Activated T-cell treated with anti-CD3 and anti-CD28 coated beads for 4 hours (primary cell): ENCODE measurements at places on chromosomes 5 and 9.

GRCh38 chr5:89697581-89697980 lies 712.0 kb downstream of the CETN3 start:
- DNase-seq: no peak

DNA sequence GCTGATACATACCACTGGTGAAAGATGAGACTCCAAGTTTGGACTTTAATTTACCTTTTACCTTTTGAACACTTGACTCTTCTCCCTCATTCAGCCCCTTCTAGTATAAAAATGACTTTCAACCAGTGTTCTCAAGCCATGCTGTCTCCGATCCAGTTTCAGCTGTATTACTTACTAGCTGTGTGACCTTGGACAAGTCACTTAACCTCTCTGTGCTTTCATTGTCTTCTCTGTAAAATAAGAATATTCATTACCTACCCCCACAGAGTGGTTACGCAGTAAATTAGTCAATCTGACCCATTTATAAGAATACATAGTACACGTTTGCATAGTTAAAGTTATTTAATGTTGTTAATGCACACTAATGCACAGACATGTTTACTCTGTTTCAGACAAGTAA lies 12.6 kb upstream of the CEMIP2 start:
- DNase-seq: no peak

GRCh38 chr5:64147849-64148441 lies 17.7 kb upstream of the RNF180 start:
- no peak for DNase-seq

DNA sequence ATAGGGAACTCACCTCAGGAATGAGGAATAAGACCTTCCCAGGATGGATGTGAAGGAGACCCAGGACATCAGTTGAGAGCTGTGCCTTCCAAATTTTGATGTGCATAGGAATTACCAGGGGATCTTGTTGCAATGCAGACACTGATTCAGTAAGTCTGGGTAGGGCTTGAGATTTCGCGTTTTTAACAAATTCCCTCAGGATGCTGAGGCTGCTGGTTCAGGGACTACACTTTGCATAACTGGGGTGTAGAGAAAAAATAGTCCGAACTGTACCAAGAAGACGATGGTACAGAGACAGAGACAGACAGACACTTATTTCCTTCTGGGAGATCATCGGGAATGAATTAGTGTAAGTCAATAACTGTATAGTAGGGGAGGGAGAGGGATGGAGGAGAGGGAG lies 82.3 kb upstream of the FREM1 start:
- no peak for DNase-seq

DNA sequence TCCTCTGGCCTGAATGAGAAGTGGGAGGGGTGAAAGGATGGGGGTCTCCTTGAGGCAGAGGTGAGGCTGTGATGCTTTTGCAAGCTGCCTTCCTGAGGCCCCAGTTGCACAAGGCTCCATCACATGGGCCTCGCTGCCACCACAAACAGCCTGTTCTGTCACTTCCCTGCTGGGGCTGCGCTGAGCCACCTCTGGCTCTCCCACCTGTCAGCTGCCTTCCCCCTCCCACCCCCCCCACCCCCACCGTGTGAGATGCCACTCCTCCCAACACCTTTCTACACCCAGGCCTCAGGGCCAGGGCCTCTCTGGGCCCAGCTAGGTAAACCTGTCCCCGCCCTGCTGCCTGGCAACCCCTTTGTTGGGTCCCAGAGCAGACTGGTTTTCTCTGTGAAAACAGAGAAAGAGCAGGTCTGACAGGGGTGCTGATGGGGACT lies 4.5 kb upstream of the PDLIM4 start:
- DNase-seq: no peak

- peak; percentile 21 for DNase-seq
Measured at GRCh38 chr5:669111-669841, 23.9 kb downstream of the TPPP start.

DNA sequence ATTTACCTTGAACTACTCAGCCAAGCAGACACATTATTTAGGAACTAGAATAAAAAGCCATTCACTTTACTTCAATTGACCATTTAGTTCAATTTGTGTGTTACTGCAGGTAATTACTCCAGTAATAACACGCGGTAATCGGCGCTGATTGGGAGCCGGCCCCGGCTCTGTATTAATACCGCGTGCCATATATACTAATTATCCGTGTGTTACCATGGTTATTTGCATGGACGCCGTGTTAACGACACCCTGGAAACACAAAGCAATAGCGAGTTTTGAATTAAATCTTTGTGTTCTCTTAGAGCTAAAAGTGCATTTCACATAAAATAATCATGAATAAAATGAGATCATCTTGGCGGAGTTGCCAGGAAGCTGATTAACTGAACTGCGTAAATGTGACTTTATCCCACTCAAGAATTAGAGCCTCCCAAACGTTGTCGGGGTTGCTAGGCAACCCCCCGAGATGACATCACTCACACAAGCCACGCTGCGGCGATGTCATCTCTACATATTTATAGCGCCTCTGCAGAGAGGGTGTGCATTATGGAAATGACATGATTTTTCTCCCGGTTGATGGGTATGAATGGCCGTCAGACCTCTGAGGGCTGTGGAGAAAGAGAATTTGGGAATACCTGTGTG lies 41.4 kb upstream of the RNU6ATAC start:
- no peak for DNase-seq

GRCh38 chr5:10639846-10640368 lies 76.0 kb downstream of the ANKRD33B start:
- DNase-seq: no peak

DNA sequence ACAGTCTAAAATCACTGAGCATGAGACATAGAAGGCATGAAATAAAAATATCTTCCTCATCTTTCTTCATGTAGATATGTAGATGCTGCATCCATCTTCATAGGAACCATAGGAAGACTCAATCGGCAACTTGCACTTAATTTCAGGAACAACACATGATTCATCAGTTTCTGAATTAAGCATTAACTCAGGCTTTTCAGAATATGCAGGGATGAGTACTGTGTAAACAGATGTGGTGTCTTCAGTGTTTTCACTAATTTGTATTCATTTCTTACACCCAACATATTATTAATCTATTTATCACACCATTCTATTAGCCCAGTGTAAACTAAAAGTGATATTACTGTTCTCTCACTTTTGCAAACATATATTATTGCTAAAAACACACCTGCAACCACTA lies 305.9 kb upstream of the DAB2 start:
- no peak for DNase-seq

DNA sequence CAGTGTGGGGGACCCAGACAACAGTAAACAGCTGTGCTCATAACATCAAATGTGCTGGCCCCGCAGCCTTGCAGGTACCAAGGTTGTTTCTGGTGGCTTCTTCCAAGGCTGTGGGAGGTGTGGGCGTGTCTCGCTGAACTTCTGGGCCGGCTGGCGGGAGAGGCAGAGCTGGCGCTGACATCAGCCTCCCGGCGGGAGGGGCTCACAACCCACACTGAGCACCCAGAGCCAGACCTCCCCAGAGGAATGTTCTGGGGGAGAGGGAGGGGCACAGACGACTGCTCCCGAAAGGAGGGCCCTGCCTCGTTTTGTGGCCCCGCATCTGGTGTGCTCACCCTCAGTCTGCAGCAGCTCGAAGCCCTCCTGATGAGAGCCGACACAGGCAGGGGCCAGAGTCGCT lies 6.9 kb upstream of the SLC12A7 start:
- no peak for DNase-seq

DNA sequence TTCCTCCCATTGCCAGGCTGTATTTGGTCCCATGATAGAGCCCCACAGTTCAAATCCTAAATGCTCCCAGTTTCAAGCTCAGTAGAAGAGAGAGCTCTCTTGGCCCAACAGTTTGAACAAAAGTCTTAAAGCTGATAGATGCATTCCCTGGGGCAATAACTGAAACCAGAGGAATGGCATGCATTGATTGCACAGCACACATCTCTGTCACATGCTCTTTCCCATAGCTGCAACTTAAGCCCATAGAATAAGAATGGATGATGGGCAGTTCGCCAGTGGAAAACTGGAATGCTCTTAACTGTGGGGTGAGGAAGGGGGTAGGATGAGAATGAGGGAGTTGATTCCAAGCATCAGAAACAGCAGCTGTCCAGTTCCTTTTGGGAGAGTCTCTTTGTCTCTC lies 1942.4 kb upstream of the WWC1 start:
- no peak for DNase-seq

DNA sequence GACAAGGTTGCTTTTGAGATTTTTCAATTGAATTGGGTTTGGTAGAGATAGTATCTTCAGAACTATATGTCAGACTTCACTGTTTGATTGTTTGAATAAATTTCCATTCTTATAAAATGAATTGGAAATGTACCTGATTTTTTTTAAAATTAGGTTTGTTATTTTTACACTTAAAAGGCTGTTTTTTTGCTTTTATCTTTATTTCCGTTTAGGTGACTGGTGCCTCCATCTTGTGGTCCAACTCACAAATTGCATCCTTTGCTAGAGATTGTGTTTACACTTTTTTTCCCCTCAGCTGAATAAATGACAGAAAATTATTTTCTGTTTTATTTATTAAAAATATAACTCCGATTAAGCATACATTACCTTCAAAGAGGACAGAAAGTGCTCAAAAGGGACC lies 15.6 kb downstream of the NDUFAF2 start:
- no peak for DNase-seq

DNA sequence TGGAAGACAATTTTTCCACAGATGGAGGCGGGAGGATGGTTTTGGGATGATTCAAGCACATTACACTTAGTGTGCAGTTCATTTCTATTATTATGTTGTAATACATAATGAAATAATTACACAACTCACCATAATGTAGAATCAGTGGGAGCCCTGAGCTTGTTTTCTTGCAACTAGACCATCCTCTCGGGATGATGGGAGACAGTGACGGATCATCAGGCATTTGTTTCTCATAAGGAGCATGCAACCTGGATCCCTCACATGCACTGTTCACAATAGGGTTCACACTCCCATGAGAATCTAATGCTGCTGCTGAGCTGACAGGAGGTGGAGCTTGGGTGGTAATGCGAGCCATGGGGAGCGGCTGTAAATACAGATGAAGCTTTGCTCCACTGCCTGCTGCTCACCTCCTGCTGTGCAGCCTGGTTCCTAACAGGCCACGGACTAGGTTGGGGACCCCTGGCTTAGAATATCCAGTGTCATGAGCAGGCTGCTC lies 1.6 kb downstream of the STKLD1 start:
- DNase-seq: no peak

- no peak for DNase-seq
Measured at GRCh38 chr9:89481538-89481915, 16.4 kb downstream of the SEMA4D start.

DNA sequence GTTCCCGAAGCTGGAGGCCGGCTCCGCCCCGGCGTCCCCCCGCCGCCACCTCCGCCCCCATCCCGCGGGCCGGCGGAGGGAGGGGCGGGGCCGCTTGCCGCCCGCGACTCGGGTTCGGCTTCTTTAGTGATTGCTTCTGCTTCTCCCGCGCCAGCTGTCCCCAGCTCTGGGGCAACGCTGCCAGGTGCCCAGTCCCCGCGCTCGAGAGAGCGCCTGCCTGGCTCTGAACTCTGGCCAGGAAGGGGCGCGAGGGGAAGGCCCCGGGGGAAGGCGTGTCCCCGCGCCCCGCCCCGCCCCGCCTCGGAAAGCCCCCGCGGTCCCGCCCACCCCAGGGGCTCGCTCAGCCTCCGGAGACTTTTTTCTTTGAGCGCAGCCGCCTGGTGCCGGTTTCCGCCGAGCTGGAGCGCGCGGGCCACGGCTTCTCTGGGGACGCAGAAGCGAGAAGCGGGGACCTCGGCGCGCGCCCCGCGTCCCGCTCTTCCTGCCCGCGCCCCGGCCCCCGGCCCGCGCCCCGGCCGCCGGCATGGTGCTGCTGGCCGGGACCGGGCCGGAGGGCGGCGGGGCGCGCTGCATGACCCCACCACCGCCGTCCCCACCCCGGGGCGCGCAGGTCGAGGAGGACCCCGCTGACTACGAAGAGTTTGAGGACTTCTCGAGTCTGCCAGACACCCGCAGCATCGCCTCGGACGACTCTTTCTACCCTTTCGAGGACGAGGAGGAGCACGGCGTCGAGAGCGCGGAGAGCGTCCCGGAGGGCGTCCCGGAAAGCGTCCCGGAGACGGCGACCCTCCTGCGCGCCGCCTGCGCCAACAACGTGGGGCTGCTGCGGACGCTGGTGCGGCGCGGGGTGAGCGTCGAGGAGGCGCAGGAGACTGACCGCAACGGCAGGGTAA lies at the start of gene ANKRD33B:
Gene ANKRD33B, plus strand, starts transcription at position 126 of the 893 bp plus-strand sequence. Its CDS starts 398 bp downstream, at position 524.
- DNase-seq: peak; percentile 68

GRCh38 chr5:69209602-69210001 lies 20.2 kb downstream of the CENPH start:
- no peak for DNase-seq
